ENCODE measurements at places on chromosomes 16 and 17.

DNA sequence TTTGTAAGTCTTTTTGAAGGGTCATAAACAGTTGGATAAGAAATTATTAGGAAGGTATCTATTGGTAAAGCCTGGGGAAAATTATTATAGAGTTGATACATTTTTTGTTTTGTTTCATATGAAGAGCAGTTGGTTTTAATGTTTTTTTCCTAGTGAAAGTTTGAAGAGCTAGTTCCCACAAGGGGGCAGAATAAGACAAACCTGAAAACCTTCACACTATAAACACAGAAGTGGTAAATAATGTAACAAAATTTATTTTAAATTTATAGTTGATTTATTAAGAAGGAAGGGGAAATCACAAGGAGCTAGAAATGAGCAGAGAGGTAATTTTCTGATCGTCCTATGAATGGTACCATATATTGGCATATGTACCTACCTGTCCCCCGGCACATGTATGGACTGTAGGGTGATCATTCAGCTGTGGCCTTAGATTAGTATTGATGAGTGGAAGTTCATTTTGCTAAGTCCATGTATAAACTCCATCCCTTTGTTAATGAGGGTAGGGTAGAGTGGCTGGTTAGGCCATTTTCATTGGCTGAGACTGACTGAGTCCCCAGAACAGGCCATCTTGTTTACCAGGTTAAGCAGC lies 116.3 kb downstream of the TANC2 start:
- DNase-seq: no peak

DNA sequence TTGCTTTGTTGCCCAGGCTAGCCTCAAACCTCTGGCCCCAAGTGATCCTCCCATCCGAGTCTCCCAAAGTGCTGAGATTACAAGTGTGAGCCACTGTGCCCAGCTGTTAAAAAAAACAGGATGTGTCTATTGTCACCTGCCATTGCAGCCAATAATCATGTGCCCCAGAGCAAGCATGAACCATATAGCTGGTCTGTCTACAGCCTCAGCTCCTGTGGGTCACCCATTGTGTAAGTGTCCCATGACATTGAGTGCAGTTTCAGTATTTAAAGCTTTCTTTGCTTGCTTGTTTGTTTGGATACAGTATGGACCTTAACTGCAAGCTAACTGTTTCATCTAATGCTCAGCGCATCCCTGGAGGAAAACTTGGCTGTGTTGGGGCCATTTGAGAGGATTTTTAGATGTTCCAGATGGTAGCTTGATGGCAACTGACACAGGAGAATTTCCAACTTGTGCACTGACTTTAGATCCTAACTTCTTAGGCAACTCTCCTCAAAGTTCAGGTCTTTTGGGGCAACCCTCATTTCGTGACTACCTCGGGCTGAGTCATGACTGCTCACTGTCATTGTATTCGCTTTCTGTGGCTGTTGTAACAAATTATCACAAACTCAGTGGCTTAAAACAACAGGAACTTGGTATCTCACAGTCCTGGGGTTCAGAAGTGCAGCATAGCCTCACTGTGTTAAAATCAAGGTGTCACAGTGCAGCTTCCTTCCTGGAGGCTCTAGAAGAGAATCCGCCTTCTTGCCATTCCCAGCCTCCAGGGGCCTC lies 30.3 kb upstream of the ADORA2B start:
- no peak for DNase-seq

- DNase-seq: no peak
Observed at GRCh38 chr16:1259760-1260068, 3.8 kb downstream of the TPSD1 start.

GRCh38 chr17:6023036-6023831 lies 46.9 kb upstream of the WSCD1 start:
- DNase-seq: no peak

- DNase-seq: no peak
Observed at GRCh38 chr16:54030451-54030850, 256.1 kb downstream of the IRX3 start.

DNA sequence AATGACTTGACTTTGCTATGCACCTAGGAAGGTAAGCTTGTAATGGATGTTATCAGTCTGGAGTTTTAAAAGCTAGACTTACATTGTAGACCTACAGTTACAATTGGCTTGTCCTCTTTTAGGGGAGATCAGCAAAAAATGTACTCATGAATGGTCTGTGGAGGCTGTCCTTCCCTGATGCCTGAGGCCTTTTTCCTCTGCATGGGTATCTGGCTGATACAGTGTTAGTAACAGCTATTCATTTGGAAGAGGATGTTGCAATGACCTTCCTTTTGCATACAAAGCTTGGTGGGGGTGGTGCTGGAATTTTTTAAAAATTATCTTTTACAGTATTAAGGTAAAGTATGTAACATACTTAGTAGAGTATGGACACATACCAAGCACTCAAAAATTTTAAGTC lies 525.5 kb downstream of the KIF2B start:
- no peak for DNase-seq

GRCh38 chr16:88534638-88535190 lies 35.5 kb upstream of the ZC3H18 start:
- no peak for DNase-seq

All from stimulated activated CD4-positive, alpha-beta T cell treated with anti-CD3 and anti-CD28 coated beads, TNF-alpha, amount 100 ng/mL, for 1 hour (primary cell).